Activated naive CD8-positive, alpha-beta T cell treated with anti-CD3 and anti-CD28 coated beads, Interleukin-2, amount 50 U/mL, for 24 hours (primary cell): ENCODE measurements at places on chromosomes 2 and 18.

GRCh38 chr18:58605027-58606020 lies 23.6 kb downstream of the ALPK2 start:
- peak; percentile 39 for DNase-seq

DNA sequence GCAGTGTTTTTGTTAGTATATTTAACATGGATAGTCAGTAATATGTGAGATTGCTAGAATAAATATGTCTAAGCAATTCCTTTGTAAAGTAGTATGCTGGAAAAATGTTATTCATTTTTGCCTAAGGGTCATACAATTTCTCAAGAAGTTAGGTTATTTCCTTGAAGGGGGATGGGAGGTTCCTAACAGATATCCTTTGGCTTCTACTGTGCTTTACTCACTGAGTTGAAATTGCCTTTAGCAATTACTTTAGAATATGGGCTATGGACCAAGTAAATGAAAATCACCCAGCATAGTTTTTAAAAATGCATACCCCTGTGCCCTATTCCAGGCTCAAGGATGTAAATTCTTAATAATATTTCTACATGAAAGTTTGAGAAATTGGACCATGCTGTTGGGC lies 1386.4 kb upstream of the SLC39A10 start:
- no peak for DNase-seq

- no peak for DNase-seq
Observed at GRCh38 chr2:190891372-190891771, 10.8 kb downstream of the GLS start.

- no peak for DNase-seq
Observed at GRCh38 chr2:64454386-64455332, 697 bp downstream of the LGALSL start.

DNA sequence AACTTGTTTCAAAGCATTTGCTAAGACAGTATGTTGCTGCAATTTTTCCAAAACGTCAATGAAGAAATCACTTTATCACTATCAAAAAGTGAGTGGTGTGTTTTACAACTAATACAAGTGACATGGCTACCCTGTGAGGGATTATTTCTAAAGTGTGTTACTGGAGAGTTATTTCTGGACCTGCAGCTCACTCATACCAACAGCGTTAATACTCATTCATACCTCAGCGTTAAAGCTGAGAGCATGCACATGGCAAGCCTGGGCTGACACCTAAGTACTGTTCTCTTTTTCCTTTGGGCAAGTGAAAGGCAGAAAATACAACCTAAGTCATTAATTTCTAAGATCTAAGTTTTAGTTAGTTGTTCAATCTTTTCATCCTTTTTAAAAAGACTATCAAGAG lies 13.0 kb upstream of the MRPL19 start:
- no peak for DNase-seq

DNA sequence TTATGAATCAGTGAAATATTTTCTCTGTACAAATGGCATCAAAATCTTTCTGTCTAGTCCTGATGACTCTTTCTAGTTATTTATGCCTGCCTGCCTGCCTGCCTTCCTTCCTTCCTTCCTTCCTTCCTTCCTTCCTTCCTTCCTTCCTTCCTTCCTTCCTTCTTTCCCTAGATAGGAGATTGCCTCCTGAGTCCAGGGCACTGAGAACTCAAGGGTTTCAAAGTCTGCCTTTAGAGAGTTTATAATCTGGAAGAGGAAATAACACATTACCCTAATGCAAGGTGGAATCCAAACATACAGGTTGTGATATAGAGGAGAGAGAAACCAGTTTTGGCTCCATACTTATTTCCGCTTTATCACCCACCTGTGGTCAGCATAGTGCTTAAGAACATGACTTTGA lies 98.1 kb upstream of the SERPINE2 start:
- no peak for DNase-seq

DNA sequence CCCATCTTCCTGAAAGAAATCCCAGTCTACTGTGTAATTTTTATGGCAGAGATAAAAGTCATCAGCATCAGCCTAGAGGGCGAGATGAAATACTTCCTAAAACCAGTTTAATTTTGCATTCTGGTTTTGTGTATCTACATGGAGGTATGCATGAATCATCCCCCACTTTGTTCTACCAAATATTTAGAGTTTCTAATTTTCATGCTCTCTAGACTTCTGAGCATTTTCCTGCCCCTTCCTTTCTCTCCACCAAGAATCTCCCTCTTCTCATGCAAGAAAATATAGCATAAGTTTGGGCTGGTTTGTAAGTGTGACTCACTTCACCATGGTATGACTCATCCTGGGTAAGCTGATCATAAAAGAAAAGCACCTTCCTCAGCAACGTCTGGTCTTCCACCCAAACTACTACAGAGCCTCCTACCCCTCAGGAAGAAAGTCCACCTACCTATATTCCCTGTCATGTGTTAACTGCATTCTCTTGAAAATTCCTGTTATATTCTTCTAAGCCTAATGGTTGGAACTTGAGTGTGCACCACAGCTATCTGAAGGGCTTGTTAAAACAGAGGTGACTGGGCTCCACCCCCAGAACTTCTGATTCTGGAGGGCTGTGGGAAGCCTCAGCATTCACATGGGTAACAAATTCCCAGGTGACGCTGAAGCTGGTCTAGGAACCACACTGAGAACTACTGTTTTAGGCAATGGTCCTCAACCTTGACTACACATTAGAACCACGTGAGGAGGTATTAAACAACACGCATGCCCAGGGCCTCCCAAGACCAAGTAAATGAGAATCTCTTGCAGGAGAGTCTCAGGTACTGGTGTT lies 37.4 kb upstream of the RAPGEF4 start:
- DNase-seq, result peak; percentile 8

DNA sequence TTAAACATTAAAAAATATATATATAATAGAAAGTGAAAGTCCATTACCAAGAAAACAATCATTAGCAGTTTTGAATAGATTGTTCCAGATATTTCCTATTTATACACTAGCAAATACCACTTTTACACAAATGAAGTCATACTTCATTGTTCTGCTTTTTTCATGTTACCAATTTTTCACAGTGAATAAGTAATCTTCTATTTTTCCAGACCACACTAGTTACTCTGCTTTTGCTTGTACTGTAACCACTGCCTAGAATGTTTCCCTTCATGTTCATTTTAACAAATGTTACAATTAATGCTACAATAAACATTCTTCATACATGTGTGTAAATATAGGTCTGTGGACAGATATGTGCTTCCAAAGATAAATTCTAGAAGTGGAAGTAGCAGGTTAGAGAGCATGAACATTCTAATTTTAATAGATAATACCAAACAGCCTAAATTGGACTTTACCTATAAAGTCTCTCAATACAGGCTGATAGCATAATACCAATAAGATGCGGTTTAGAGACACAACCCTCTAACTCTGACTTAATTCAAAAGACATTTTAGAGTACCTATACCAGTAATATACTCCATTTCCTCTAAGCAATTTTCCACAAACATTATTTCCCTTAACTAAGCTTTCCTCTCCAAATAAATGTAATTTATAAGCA lies 17.0 kb downstream of the ITSN2 start:
- DNase-seq, result no peak

DNA sequence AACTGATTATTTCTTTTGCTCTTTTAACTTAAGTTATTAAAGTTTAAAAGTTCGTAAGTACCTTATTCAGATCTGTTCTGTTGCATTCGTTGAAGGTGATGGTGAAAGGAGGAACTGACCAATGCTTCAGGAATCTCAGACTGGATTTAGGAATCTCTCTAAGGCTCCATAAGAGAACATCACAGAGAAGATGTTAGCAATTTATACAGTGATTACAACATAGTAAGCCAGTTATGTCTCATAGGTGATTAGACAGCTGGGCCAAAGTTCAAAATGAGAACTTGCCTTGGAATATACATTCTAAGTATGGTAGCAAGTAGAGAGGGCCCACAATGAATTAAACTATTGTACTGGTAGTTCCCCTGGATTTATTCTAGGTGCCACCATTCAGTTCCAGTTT lies 3.2 kb downstream of the MARS2 start:
- DNase-seq, result no peak

DNA sequence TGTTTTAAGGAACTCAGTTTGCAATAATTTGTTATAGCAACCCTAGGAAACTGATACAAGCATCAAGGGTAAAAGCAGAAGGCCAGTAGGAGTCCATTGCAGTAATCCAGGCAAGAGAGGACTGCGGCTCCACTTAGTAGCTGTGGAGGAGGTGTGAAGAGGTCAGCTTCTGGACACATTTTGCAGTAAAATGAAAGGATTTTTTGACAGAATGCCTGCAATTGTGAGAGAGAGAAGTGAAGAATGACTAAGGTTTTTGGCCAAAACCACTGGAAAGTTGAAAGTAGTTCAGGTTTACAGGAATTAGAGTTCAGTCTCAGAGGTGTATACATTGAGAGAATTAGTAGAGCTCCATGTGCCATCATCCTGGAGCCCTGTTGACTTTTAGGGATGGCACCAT lies 129.5 kb downstream of the RHBDD1 start:
- no peak for DNase-seq

GRCh38 chr2:182821182-182821581 lies 45.3 kb downstream of the FRZB start:
- DNase-seq, result no peak

- no peak for DNase-seq
Observed at GRCh38 chr18:33560686-33561370, 17.2 kb upstream of the ASXL3 start.

GRCh38 chr18:46312221-46312620 lies 208.0 kb downstream of the HAUS1 start:
- no peak for DNase-seq

DNA sequence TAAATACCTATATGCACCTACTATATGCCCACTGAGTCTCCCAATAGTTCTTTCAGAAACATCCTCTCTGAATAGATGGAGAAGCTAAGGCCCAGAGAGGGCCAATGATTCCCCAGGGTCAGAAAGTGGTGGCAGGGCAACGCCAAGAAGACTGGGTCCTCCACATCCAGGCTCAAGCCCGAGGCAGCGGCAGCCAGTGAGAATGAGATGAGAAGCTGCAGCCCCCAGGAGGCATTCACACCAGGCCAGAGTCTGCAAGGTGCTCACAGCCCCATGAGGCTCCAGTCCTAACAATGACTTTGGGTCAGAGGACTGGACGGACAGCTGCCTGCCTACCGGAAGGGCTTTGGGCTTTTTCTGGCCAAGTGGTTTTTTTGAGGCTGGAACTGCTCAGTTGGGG lies 3.5 kb downstream of the TEX261 start:
- DNase-seq, result no peak
